CD4-positive, alpha-beta T cell treated with Interleukin-2 at 100 ng/mL for 4 hours (primary cell): ENCODE measurements at places on chromosomes 11 and 22.

DNA sequence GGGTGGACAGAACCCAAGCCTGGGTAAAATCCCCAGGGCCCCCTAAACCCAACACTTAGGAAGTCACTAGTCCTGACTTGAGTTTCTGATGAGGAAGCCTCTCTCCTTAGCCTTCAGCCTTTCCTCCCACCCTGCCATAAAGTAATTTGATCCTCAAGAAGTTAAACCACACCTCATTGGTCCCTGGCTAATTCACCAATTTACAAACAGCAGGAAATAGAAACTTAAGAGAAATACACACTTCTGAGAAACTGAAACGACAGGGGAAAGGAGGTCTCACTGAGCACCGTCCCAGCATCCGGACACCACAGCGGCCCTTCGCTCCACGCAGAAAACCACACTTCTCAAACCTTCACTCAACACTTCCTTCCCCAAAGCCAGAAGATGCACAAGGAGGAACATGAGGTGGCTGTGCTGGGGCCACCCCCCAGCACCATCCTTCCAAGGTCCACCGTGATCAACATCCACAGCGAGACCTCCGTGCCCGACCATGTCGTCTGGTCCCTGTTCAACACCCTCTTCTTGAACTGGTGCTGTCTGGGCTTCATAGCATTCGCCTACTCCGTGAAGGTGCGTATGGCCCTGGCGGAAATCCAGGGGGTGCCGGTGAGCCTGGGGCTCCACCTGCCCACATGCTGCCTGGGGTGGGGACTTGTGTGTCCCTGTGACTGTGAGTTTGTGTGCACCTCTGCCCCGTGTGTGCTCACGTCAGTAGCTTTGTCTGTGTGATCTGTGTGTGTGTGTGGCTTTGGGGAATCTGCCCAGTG lies at the start of gene IFITM1:
IFITM1 (plus strand) TSS at position 254 of the 767 bp plus-strand sequence; CDS start at position 385, 131 bp downstream.
- DNase-seq = peak; percentile 70

- no peak for DNase-seq
These were observed 155.7 kb downstream of the NAV2 start for GRCh38 chr11:19868281-19868821.

- DNase-seq = no peak
These were observed 126.5 kb downstream of the VPREB1 start for GRCh38 chr22:22371031-22371541.

DNA sequence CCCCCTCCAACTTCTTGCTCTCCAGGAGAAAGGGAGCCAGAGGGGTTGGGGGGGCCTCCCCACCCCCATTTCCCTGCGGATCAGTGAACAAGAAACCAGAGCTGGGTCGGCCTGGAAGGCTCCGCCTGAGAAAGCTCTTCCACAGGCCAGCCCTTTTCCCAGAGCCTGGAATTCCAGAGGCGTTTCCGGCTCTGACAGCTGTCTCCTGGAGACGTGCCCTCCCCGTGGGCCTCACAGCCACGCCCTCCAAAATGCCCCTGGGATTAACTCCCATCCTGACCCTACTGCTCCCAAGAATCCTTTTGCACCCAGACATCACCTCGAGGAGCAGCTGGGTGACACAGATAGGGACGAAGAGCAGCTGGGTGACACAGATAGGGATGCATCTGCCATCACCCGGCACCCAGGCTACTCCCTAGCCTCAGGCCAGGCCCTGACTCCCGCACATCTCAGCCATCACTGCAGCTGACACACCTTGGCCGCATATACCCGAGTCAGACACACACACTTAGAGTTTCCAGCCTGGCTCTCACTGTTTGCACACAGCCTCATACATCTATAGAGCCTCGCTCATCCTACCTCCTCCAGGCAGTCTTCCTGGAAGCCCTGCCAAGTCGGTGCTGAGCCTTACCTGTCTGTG lies 7.6 kb upstream of the CDC42EP1 start:
- no peak for DNase-seq

DNA sequence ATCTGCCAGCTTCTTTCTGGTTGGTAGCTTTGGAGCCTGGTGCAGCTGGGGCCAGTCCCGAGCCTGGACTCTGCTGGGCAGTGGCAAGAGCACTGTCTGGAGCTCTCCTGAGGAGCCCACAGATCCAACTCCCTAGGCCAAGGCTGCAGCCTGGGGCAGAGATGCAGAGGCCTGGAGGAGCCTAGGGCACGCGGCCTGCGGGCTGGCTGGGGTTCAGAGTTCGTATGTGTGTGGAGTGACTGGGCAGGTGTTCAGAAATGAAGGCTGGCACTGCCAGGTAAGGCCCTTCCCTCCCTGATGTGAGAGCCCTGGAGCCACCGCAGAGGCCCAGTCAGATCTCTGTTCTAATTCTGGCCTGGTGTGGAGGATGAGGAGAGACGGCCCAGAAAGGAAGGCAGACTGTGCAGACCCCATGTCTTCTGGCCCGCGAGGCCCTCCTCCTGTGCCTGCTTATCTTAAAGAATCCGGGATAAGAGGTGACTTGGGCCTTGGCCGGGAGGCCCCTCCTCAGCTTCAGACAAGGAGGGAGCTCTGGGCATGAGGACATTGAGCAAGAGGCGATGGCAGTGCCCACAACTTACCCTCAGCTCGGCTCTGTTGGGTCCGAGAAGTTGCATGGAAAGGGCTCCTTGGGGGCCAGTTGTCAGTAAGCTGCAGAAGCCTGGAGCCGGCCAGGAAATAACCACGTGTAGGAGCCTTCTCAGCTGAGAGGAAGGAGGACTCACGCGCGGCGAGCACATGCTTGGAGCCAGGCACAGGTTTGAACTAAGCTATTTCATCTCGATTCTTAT lies 62.2 kb upstream of the B3GAT1 start:
- DNase-seq = no peak

DNA sequence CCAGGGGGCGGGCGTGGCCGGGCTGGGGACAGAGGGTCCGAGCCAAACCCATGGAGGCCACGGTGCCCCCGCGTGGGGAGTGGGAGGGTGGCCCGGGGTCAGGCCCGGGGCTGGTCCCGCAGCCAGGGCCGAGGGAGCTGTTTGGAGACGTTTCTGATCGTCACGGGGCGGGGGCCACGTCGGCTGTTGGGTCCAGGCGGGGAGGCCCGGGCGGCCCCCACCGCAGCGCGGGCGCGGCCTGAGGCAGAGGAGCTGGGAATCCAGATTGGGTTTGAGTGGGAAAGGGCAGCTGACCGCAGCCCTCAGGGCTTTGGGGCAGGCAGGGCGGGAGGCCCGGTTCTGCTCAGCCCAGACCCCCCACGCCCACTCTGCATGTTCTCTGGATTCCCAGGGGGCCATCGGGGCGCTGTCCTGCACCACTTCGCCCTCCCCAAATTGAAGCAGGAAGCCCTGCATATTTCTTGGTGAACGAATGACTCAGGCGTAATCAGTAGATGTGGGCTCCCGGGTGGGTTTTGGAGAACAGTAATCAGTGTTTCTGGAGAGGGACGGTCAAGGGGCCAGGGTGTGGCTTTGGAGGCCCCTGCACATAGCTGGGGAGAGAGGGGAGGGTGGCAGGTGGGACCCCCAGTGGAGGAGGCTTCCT lies 583 bp downstream of the MRPL23 start:
- no peak for DNase-seq
